ENCODE measurements at places on chromosomes 13 and 19. TPM values are rescaled to one million over a fixed set of nuclear protein-coding genes. Genes with fewer than 3 reads are reported as not detected.

- DNase-seq = peak; percentile 79
Measured at GRCh38 chr19:13181747-13182388, 31.7 kb downstream of the IER2 start.

- DNase-seq = no peak
Measured at GRCh38 chr19:51760697-51761356, at the start of gene FPR2. Gene FPR2, plus strand, starts transcription at chr19:51761180. Its CDS starts 7,479 bp downstream, at chr19:51768659.

DNA sequence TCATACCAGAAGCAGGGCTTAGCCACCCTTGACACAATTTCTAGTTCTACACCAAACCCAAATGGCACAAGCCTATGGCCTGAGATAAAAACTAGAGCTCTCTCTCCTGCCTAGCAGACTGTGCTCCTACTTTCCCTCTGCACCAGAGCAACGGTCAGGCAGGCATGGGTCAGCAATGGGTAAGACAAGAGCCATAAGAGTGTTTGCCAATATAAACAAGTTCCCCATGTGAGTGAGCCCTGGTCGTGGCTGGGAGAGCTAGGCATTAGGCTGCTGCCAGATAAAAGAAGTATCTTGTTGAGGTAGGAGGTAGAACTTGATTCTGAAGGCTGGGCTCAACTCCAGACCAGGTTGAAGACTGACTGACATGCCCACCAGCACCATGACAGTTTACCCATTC is 1979.1 kb downstream of the OLFM4 start:
- DNase-seq = no peak

- peak; percentile 21 for DNase-seq
Measured at GRCh38 chr13:20519875-20520274, 5.8 kb downstream of the CRYL1 start.

- DNase-seq = no peak
Measured at GRCh38 chr19:30449673-30450072, 77.5 kb downstream of the ZNF536 start.

DNA sequence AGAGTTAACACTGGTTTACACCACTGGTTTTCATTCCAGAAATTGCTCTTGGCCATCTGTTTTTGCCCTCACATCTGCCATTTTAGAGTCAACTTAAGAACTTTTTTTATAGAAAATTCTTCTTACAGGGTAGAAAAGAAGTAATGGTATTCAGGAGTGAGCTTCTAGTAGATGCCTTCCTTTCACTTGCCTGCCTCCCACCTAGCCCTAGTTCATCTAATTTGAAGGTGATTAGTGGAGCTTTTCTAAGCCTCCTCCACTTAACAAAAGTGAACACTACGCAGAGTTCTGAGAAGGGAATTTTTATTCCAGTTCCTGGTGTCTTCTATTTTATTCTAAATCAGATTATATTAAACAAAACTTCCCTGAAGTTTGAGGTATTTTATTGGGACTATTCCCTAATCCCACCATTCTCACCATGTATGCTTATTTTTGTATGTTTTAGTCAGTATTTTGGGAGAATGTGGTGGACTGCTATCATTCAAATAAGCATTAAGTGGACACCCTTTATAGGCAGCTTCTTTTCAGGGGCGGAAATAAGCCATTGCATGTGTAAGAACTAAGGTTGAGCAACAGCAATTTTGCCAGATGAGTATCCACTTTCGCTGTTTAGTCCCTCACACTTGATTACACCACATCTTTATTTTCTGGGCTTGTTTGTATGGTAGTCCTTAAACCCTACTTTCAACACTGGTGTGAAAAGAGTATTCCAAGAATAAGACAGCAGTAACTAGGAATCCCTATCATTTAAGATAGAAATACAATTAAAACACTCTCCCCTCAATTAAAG is 156.9 kb downstream of the ENOX1 start:
- no peak for DNase-seq

- DNase-seq = no peak
Measured at GRCh38 chr19:41701401-41702075, 6.9 kb upstream of the CEACAM5 start.

DNA sequence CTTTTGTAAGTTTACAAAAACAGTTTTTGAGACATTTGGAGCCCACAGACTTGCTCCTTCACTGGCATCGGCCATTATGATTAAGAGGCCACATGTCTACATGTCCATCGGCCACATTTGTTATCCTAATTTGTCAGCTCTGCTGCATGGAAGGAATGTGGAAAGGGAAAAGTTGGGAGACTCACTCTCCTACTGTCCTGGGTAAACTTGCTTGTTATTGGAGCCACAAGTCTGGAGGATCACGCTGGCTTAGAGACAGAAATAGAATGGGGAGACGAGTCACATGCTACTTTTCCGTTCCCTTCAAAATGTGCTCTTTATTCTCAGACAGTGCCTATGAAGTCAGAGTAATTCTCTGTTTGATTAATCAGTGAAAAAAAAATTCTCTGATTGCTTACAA is 741.2 kb upstream of the PCDH9 start:
- no peak for DNase-seq

DNA sequence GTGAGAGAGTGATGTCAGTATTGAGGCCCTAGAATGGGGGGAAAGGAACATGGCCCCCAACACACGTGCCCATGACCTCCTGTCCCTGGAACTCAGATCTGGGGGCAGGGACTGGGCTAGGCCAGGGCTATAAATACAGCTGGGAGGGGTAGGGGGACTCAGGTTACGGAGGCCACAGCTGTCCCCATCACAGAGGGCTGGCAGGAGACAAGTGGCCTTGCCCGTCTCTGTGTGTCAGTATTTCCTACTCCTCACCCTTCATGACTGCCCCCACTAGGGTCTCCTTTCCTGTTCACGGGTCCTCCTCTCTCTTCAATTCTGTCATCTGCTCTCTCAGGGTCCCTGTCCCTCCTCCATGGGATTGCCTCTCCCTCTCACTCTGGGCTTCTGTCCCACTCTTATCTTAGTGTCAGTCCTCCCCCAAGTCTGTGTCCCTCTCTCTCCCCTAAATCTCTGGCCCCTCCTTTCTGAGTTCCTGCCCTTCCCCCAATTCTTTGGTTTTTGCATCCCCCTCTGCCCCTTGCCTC is 687 bp upstream of the HRC start:
- peak; percentile 74 for DNase-seq

DNA sequence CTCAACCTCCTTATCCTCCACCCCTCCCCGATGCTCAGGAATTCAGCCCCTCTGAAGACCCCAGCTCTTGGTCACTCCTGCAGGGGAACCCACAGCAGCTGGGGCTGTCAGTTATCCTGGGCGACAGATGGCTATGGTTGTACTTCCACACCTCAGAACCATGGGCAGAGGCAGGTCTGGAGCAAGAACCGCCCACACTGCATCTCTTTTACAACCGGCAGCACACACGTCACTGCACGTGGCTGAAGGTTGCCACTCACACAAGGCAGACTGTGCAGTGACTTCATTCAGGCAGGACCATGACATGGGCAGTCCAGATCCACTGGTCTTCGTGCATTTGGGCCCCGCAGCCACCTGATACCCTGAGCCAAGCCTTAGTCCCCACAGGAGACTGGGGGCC is 21.5 kb upstream of the SDHAF1 start:
- DNase-seq = no peak

DNA sequence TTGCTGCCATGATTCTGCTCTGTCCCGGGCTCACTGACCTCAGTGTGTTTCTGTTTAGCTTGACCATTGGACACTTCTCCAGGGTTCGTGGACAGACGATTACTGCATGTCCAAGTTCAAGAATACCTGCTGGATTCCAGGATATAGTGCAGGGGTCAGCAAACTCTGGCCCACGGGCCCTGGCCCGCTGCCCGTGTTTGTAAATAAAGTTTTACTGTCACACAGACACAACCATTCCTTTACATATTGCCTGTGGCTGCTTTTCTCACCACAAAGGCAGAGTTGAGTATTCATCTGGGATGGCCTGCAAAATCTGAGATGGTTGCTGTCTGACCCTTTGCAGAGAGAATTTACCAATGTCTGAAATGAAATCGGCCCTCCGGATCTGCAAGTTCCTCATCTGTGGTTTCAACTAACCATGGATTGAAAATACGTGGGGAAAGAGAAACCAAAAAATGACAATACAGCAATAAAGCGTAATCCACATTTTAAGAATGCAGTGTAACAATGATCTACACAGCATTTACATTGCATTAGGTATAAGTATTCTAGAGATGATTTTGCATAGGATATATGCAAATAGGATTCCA is 25.9 kb upstream of the F2RL3 start:
- no peak for DNase-seq

GRCh38 chr19:6826281-6826920 is 53.9 kb downstream of the VAV1 start:
- DNase-seq = no peak

GRCh38 chr19:48487948-48488347 is 18.8 kb downstream of the CYTH2 start:
- no peak for DNase-seq

GRCh38 chr13:86760620-86761019 is 910.6 kb upstream of the SLITRK5 start:
- no peak for DNase-seq

DNA sequence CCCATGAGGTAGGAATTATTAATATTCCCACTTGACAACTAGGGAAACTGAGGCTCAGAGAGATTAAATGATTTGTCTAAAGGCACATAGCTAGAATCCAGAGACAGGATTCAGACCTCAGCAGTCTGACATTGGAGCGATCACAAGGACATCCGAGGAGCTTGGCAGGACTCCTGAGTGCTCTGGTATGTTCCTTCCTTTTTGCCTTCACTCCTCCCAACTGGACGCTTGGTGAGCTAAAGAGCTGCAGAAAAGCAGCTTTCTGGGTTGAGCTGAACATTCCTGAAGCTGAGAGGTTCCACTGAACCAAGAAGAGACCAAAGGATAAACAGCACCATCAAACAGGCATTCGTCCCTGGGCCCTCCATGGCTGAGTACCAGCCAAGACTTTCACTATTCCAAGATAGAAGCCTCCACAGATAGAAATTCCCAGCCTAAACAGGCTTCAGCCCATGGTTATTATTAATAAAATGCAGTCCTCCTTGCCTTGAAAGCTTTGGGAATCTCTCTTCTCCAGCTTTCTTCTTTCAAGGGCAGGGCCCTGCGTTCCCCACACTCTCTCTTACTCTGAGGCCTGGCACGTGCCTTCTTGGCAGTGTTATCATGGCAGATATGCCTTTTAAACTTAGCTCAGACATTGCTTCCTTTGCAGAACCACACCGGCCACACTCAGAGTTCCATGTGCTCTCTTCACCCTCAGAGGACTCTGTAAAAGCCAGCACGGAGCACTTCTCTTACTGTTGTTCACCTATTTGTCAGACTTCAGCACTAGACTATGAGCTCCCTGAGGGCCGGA is 97.1 kb downstream of the CYSLTR2 start:
- DNase-seq = no peak

F10 gene
- polyA plus RNA-seq = 10.8 TPM

SIN3B gene
- 29.1 TPM for polyA plus RNA-seq

LIG4 gene
- 13.1 TPM for polyA plus RNA-seq

ZNF208 gene
- 0.56 TPM for polyA plus RNA-seq

TBXA2R gene
- polyA plus RNA-seq = 3.7 TPM

WASF3 gene
- 12.2 TPM for polyA plus RNA-seq

LRP3 gene
- polyA plus RNA-seq = 18.4 TPM

Data from muscle of back (tissue), 13 donors.